ENCODE measurements at places on chromosomes 7 and 10.

DNA sequence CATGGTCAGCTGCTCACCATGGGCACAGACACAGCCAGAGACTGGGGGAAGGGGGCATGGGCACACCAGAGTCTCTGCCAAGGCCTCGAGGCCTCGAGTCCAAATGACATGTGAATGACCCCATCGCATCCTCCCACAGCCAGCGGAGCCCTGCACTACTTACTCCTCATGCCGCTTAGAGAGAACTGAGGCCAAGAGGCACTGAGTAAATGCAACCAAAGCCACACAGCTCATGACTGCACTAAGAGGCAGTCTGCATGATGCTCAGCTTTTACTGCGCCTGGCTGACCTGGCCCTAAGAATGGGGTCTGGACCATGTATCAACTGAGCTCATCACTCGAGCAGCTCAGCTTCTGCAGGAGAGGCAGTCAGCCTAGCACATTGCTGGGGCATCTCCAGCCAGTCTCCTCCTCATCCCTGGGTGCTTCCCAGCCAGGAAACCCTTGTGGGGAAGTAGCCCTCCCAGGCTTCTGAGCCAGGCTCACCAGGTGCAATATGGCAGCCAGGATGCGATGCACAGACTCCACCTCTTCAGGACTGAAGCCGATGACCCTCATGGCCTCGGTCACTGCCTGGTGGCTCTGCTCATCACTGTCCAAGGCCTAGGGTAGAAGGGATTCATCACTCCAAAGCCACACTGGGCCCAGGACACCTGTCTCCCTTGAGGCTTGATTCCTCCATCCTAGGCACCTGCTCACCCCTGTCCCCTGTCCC, 7.5 kb downstream of the MYO1G start:
- no peak for DNase-seq

DNA sequence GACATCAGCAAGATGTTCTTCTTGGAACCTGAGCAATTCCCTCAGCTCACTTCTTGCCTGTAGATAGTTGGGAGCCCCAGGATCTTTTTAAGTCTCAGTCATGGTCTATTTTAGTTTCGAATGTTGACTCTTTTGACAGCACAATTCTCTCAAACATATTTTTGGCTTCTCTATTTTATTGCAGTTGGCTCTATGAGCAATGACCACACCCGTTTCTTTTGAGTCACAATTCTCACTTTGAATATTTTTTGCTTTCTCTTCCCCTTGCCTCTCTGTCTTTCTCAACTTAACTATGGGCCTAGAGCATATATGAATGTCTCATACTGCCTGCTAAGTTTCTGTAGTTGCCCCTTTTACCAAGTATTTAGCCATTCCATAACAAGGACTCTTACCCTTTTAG, 222.8 kb downstream of the PTN start:
- DNase-seq: no peak

GRCh38 chr10:91049988-91050360, 129.1 kb upstream of the ANKRD1 start:
- no peak for DNase-seq

- DNase-seq: no peak
Measured at GRCh38 chr7:53059591-53059990, 24.2 kb downstream of the POM121L12 start.

- DNase-seq: no peak
Measured at GRCh38 chr7:38902449-38902848, 6.5 kb downstream of the VPS41 start.

GRCh38 chr10:22655312-22655981, 58.9 kb downstream of the PIP4K2A start:
- no peak for DNase-seq

GRCh38 chr7:130210181-130210935, 2.7 kb downstream of the SSMEM1 start:
- no peak for DNase-seq

- no peak for DNase-seq
Measured at GRCh38 chr7:39399986-39400385, 166.2 kb upstream of the YAE1 start.

DNA sequence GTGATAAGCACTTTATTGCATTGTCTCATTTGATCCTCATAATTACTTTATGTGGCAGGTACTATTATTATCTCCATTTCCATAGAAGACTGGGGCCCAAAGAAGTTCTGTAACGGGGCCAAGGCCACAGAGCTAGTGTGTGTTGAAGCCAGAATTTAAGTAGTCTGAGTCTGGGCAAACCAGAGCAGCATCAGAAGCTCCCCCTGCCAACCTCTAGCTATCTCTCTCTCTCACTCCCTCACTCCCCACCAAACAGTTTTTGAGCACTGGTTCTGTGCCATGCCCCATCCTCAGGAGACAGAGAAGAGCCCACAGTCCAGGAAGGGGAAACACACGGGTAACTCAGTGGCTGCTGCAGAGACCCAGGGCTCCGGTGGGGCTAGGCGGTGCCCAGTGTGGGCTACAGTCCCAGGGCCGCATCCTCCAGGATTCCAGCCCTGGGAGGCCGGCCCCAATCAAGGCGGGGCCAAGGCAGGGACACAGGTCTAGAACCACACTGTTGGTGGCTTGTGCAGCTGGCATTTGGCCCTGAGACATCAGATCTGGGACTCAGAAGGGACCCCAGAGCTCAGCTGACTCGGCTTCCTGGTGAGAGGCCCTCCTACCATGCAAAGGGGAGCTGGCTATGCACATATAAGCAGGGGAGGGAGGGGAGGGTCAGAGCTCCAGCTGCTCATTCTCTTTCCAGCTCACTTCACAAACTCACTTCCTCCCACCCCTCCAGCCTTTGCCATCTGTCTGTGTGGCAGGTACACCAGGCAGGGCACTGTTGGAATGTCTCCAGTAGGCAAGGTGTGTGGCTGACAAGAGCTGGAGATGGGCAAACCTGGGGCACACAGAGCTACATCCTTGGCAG, 34.4 kb downstream of the COL13A1 start:
- DNase-seq: no peak

DNA sequence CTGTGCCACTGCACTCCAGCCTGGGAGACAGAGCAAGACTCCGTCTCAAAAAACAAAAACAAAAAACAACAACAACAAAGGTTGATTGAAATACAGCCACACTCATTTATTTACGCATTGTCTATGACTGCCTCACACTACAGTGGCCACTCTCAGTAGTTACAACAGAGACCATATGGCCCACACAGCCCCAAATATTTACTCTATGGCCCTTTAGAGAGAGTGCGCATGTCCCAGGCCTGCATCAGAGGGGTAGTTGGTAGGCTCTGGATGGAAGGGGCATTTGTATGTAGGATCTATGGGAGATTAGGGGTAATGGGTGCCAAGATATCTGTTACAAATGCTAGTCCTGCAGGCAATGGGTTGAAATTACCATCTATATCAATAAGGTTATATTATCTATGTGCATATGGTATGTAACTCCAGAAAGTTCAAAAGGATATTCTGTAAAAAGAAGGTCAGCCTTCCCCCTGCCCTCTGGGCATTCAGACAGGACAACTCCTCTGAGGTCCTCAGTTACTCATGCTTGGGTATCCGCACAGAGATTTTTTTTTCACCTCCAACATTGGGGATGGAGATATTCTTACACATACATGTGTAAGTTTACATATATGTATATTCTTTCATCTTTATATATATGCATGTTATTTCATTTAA, 56.3 kb downstream of the DENND2A start:
- no peak for DNase-seq

DNA sequence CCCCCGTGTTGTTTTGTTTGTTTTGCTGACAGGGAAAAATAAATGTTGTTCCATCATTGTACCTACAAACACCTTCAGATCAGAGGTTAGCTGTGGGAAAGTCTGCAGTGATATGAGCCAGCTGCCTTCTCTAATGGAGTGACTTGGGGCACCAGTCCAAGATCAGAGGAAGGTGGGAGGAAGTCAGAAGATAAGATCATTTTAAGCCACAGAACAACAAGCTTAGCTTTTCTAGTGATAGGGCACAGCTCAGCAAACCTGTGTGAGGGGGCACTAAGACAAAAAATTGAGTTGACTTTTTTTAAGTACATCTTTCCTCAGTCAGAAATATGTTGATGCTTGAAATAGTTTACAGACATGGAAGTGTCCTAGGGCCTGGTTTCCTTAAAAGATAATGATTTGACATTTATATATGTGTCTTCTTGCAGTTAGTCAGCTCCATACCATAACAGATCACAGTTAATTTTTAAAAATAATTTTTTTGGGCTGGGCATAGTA, 240.3 kb upstream of the KAT6B start:
- peak; percentile 23 for DNase-seq

- no peak for DNase-seq
Measured at GRCh38 chr7:127899411-127899810, 131.8 kb downstream of the LRRC4 start.

GRCh38 chr10:70579234-70580002, 23.1 kb downstream of the PRF1 start:
- no peak for DNase-seq

GRCh38 chr7:14432924-14433323, 443.5 kb upstream of the ETV1 start:
- no peak for DNase-seq

- no peak for DNase-seq
Measured at GRCh38 chr7:46916581-46916980, 665.3 kb downstream of the TNS3 start.

DNA sequence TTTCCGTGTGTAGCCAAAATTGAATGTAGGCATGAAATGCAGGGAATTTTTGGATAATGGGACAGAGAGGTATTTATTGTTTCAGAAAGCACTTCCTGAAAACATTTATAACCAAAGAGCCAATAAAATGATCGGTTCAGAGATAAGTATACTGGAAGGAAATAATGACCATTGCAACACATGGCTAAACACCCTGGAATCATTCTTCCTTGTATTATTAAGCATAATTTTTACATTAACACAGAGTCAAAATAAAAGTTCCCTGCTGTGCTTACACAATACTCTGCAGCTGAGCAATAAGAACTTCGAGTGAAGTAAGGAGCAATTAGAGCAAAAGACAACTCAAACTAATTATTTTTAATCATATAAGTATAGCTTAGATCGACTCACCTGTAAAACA, 648.3 kb downstream of the TNS3 start:
- no peak for DNase-seq

GRCh38 chr7:142855756-142856564, 1.1 kb downstream of the EPHB6 start:
- DNase-seq: no peak

GRCh38 chr10:116237260-116237659, 35.7 kb downstream of the GFRA1 start:
- DNase-seq: no peak

GRCh38 chr10:68106656-68107055, 2.6 kb upstream of the MYPN start:
- DNase-seq: no peak

- DNase-seq: no peak
Measured at GRCh38 chr10:46080886-46081285, 34.8 kb upstream of the MSMB start.

- no peak for DNase-seq
Measured at GRCh38 chr7:1850976-1851571, 181.0 kb downstream of the ELFN1 start.

DNA sequence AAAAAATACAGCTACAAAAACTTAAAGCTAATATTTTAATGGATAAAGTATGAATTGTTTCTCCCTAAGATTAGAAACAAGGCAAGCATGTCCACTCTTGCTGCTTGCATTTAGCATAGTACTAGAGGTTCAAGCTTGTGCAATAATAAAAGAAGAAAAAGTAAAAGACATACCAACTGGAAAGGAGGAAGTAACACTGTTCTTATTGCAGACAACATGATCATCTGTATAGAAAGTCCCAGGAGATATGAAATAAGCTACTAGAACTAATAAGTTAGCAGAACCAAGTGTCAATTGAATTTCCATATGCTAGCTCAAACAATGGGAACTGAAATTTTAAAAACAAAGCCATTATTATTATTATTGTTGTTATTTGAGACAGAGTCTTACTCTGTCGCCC, 20.0 kb upstream of the RABGEF1 start:
- DNase-seq: no peak

- no peak for DNase-seq
Measured at GRCh38 chr10:34845070-34845469, 30.0 kb upstream of the PARD3 start.

DNA sequence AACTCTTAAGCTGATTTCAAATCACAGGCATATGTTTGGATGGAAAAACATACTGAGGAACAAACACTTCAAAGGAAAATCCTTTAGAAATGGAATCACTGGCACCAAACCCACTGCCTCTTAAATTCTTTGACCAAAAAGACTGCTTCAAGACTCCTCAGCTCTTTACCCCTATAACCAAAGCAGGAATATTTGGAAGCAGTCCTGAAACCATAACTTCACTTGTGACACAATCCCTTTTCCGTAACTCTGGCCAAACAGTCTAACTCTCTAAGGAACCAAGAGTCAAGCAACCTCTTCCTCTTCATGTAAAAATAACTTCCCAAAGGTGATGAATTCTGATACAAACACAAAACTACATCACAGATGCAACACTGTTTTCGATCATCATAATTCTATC, 104.3 kb downstream of the MTERF1 start:
- no peak for DNase-seq

DNA sequence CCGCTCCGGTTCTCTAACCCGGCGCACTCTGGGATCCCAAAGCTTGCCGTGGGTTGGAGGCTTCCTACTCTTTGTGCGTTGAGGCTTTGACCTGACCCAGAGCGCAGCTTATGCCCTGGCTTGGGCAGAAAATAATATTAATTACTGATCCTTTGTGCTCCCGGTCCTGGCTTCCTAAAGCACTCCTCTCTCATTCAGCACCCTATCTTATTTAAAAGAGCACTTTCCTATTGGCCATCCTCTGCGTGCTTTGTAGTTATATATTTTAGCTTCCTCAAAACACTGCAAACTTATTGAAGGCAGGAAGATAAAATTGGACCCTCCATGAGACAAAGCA, 466.0 kb downstream of the XPNPEP1 start:
- DNase-seq: no peak

- DNase-seq: no peak
Measured at GRCh38 chr7:35565927-35566326, 129.0 kb downstream of the HERPUD2 start.

DNA sequence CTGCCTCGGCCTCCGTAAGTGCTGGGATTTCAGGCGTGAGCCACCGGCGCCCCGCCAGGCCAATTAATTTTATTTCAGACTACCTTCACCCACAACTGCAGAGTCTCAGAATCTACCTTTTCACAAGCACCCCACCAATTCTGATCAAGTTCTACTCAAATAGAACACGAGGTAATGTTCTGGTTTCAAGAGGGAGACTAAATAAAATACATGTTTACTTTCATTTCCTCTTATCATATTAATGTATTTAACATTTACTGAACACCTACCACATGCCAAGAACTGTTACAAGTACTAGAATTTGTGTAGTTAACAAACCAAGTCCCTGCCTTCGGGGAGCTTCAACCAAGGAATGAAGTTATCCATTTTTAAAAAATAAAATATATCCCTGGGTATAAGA, 25.5 kb upstream of the RGS10 start:
- no peak for DNase-seq

Measured in activated naive CD8-positive, alpha-beta T cell treated with anti-CD3 and anti-CD28 coated beads, Interleukin-2, amount 50 U/mL, for 24 hours (primary cell).